ENCODE measurements at places on chromosomes 11 and 22. TPM values are rescaled to one million over a fixed set of nuclear protein-coding genes. Genes with fewer than 3 reads are reported as not detected.
A peak's percentile ranks its signal among the peaks of the same experiment; 100 is the strongest.

- DNase-seq = no peak
These were observed 1291.7 kb downstream of the BRD1 start for GRCh38 chr22:48535868-48536540.

- peak; percentile 37 for DNase-seq
These were observed 56.3 kb upstream of the SLC5A12 start for GRCh38 chr11:26778000-26778757.

DNA sequence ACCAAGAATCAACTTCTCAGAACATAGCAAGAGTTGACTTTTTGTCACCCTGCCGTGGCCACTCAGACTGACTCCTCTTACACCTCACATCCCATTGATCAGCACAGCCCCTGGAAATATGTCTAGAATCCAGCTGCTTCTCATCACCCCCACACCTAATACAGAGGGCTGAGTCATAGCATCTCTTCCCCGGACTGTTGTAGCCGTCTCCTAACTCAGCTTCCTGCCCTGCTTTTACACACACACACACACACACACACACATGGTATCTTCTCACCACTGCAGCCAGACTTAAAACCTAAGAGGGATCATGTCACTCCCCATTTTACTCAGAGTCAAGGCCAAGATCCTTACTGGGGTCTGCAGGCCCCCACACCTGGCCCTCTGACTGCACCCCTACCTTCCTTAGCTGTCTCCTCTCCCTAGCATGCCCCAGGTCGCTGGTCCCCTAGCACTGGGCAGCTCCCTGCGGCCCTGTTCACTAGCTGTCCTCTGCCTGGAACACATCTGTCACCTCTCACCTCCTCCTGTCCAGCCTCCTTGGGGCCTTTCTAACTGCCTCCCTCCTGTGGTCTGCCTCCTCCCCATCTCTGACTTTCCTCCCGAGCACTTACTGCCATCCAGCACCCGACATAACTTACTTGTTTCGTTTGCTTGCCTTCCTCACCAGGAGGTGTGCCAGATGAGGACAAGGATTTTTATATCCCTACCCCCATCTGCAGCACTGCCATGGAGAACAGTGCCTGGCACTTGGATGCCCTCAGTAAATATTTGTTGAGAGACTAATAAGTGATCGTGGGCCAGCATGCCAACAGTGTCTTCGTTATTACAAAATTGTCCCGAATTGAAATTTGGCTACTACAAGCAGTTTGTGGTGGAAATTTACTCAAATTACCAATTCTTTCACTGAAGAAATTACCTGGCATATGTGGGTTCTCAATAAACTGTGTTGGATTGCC, 61.9 kb downstream of the BMAL1 start:
- DNase-seq = peak; percentile 86

DNA sequence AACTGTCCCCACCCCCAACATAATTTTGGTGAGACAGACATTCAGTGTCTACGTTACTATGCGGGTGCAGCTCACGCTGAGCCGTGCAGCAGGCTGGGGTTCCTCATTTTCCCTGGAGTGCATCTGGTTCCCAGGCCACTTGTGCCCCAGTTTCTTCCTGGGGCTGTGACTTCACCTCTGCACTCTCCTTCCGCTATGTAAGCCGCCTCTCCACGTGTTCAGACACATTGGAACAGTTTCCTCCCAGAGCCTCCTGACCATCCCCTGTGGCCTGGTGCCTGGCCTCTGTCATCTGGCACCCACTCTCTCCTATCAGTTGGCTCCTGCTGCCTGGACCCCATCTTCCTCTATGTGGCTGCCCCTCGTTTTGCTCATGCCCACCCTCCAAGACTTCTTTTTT, 46.2 kb upstream of the A4GALT start:
- DNase-seq = peak; percentile 22

GRCh38 chr11:70517988-70518907, 119.9 kb downstream of the CTTN start:
- DNase-seq = peak; percentile 17

Gene TBC1D10A
- total RNA-seq = 6.6 TPM

Gene SCGB1A1
- not detected for total RNA-seq

Gene OR6T1
- not detected for total RNA-seq
